Astrocyte (in vitro differentiated cells and primary cell): ENCODE measurements at places on chromosomes 3 and 15.

DNA sequence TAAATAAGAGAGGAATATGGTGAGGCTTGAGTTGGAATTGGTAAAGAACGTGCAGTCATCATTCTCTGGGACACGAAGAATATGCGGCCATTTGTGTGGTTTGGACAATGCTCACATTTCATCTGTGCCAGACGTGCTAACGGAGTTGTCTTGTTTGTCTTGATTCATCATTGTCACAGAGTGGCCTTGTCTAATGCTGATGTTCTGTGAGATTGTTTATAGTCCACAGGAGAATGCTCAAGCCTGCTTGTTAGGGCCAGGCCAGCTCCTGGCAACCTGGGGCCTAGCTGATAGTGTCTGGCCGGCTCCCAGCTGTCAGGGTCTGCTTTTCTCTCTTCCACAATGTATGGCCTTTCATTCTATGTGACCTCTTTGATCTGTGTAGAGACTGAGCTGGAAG, 384.7 kb downstream of the EDEM1 start:
- DNase-seq = no peak

GRCh38 chr3:86948822-86949221, 42.1 kb downstream of the VGLL3 start:
- DNase-seq = peak; percentile 85

GRCh38 chr3:4828279-4829030, 150.8 kb upstream of the BHLHE40 start:
- DNase-seq = peak; percentile 94

DNA sequence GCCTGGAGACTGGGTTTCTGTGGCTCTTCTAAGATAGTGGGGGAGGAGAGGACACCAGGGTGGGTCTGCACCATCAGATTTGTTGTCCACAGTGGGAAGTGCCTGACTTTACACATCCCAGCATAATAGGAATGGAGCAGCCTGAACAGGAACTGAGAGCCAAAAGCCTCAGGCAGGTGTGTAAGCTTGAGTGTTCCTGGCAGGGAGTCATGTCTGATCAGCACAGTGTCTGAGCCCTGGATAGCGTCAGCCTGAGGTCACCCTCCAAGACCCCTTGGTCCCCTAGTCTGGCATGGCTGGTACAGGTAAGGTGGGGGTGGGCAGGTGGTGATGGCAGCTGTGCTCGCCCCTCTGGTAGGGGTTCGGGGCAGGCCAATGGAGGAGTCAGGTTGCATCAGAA, 20.2 kb downstream of the INSYN1 start:
- DNase-seq = no peak

GRCh38 chr3:53189276-53189675, 28.3 kb downstream of the PRKCD start:
- no peak for DNase-seq

- no peak for DNase-seq
Measured at GRCh38 chr3:10223676-10224639, 24.3 kb upstream of the TATDN2 start.

- DNase-seq = no peak
Measured at GRCh38 chr15:23083115-23083514, 43.7 kb upstream of the TUBGCP5 start.

- DNase-seq = no peak
Measured at GRCh38 chr15:76342058-76342381, 5.4 kb downstream of the ISL2 start.

DNA sequence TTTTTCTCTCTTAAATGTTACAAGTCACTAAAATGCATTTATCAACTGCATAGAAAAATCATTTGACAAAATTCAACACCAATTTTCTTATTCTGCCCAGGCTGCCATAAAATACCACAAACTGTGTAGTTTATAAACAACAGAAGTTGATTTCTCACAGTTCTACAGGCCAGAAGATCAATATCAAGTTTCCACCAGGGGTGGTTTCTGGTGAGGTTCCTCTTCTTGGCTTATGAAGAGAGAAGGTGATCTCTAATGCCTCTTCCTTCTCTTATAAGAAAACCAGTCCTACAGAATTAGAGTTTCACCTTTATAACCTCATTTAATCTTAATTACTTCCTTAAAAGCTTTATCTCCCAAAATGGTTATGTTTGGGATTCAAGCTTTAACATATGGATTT, 10.9 kb upstream of the CD200R1L start:
- DNase-seq = no peak

DNA sequence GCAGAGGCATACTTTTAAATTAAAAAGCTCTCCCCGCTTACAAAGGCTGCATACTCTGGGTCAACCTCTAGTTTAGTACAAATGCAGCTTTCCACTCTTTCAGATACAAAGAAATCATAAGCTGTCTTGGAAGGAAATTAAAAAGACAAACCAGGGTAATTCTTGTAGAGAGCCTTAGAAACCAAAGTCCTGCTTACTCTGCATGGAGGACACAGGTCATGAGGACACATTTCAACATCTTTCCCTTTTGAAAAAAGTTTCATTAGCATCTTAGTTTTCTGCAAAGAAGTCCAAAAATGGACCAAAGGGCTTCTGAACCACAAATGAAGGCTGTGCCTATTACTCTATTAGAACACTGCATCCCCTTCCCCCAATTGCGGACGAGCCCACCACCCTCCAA, 50.5 kb upstream of the WNT5A start:
- no peak for DNase-seq
